Stimulated activated CD8-positive, alpha-beta memory T cell treated with anti-CD3 and anti-CD28 coated beads, Interleukin-4, amount 100 ng/mL, for 1 hour (primary cell): ENCODE measurements at places on chromosomes 1 and 21.

GRCh38 chr1:200684015-200684414, 14.3 kb upstream of the DDX59 start:
- no peak for DNase-seq

- no peak for DNase-seq
Observed at GRCh38 chr1:41776891-41777441, 141.8 kb downstream of the HIVEP3 start.

DNA sequence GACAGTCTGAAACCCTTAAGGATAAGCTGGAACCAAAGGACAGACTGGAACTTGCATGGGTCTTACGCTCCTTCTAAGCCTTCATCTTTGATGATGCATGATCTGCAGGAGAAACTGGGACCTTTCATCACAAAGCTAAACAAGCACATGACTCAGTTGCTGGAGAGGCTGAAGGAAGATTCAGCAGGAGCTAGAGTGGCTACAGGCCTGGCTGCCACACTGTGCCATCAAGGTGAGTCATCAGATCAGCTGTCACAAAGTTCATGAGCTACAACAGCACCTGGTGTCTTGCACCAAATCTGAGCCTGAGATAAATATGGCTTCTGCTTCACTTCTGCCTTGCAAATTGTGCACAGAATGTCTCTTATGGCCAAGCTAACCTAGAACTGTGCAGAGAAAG, 95.5 kb upstream of the MARK1 start:
- DNase-seq = no peak

DNA sequence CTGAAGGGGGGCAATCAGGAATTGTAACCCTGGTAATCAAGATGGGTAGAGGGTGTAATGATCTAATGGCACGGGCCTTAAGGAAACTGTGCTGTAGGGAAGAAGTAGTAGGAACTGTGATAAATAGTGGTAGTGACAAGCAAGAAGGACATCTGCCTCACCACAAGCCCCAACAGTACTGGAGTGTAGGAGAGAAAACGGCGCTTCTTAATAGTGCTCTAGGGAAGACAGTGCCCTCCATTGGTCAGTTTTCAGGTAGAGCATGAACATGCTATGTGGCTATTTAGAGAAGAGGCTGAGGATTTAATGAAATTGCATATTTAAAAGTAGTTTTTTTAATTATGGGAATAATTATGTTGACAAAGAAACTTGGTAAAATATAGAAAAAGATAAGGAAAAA, 32.2 kb downstream of the SLC30A7 start:
- DNase-seq = no peak

- DNase-seq = no peak
Observed at GRCh38 chr1:221994274-221994698, 252.4 kb upstream of the DUSP10 start.

- peak; percentile 19 for DNase-seq
Observed at GRCh38 chr1:235642011-235642942, 7.3 kb downstream of the GNG4 start.

GRCh38 chr1:22326931-22327330, 124.7 kb upstream of the ZBTB40 start:
- no peak for DNase-seq

DNA sequence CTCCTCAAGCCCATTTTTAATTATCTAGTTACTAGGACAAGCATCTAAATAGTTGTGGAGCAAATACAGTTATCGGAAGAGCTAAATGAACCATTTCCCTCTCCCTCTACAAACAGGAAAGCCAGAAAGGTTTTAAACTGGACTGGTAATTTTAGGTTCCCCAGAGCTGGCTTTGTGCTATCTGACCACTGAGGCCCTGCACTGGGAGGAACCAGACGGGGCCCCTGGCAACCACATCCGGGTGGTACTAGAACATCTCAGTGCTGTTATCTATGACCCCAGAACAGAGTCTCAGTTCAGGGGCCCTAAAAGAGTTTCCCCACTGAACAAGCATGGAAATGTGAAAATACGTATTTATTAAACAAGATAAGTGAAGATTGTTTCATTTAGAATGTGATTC, 7.7 kb upstream of the RSPH1 start:
- DNase-seq = no peak

- no peak for DNase-seq
Observed at GRCh38 chr1:115729756-115730155, 38.8 kb downstream of the CASQ2 start.

DNA sequence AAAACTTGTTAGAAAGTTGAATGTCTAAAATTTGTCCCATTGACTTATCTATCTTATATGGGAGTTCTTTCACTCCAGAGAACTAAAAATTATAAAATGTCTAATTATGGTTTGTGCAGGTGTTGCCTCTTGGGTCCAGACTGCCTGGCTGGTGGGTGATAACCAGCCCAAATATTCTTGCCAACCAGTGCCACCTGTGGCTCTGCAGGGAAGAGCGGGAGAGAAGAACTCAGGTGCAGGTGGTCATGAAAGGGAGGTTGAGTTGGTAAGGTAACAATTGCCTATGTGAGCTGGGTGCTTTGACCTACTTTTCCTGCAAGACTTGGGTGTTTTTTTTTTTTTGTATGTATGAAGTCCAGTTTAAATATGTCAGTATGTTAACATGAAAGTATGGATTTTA, 10.2 kb downstream of the RPS6KC1 start:
- DNase-seq = no peak

DNA sequence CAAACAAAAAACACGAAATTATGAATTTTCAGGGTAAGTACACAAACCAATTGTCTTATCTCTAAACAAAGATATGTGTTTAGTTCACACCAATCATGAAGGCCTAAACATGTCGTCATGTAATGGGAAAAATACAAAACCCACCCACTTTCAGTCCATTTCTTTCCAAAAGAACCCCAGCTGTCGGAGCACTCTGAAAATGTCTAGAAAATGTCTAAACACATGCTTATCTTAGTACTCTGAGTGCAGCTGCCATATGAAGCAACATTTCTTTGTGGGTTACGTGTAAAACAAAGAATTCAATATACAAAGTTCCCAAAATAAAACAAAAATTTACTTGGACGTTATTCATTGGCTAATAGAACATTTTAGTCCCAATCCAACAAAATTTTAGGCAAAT, 22.7 kb downstream of the SERBP1 start:
- DNase-seq = no peak

- peak; percentile 72 for DNase-seq
Observed at GRCh38 chr1:121519042-121519755, 334.4 kb downstream of the SRGAP2C start.

- no peak for DNase-seq
Observed at GRCh38 chr1:104801344-104801743, 1051.6 kb downstream of the AMY1C start.

GRCh38 chr1:38818175-38818976, 41.2 kb downstream of the RRAGC start:
- DNase-seq = no peak

DNA sequence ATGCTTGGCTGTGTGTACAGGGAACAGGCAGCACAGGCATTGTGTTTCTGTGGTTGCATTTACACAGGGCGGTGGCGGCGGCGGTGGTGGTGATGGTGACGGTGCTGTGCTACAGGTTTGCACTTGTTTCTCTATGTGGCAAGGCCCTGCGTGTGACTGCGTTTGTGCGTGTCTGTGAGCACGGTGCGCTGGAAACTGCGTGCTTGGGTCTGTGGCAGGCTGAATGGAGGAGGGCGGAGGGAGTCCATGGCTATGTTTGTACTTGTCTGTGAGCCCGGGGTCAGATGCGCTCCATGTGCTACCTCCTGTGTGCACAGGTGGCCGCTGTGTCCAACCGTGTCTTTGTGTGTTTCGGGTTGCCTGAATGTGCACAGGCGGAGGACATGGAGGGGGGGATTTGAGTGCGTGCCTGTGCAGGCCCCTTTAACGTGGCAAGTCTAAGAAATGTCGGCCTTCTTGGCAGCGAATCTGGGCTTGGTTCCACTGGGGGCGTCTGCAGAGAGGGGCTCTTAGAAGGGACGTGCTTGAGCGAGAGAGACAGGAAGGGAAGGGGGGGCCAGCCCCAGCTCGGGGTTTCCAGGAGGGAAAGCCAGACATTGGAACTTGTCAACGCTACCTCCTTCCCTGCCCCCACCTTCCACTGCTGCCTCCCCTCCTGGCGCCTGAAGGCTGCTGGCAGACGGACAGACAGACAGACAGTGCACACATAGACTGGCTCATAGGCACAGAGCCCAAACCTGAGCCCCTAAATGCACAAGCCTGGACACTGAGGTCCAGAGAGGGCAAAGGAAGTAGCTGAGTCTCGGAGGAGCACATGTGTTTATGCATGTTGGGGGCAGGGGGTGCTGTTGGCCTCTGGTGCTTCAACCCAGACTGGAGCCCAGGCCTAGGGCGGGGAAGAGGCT, 32.7 kb upstream of the WASF2 start:
- no peak for DNase-seq

DNA sequence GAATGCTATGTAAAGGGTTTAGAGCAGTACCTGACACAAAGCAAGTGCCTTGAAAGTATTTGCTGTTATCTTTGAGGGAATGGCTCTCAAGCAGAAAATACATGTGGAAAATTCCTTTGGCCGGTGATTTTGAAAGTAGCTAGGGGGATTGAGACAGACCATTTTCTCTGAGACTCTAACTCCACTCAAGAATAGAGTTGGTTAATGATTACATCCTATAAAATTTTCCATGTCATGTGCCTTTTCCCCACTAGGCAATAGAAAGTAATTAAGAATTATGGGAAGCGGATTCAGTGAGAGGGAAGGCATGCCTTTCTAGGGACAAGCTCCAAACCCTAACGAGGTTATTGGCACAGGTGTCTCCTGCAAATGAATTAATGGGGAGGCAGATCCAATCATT, 276.0 kb downstream of the GPATCH2 start:
- DNase-seq = no peak

DNA sequence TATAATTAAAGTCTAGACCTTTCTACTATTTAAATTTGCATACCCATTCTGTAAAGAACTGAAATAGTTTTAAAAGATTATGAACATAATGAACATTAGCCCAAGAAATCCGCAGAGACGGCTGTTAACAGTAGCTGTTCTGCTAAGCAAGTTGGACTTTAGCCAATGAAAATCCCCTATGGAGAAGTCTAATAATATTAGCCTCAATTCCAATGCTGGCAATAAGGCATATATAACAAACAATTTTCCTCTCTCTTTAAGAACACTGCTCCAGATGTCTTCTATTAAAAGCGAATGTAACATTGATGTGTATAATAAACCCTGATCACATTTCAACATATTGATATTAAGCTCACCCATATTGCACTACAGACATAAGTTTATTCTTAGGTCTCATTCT, 221.3 kb upstream of the KCTD3 start:
- DNase-seq = no peak

DNA sequence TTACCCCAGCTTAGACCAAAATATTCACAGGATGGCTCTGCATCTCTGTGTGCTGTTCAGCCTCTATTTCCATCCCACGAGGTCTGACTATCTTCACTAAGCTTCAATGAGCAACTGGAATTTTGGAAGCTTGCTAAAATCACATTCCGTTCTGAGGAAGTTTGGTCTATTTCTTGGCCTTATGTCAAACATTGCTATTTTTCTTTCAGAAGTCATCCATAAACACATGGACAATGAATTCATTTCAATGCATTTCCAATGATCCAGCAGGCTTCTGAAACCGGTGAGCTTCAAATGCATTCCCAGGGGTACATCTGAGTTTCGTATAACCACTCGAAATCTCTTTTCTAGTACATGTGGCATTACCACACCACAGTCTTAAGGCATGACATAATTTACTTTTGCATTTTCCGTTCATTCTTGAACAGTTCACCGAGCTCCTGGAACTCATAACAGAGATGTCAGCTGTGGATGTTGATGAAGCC, 294.1 kb upstream of the KAZN start:
- DNase-seq = no peak

DNA sequence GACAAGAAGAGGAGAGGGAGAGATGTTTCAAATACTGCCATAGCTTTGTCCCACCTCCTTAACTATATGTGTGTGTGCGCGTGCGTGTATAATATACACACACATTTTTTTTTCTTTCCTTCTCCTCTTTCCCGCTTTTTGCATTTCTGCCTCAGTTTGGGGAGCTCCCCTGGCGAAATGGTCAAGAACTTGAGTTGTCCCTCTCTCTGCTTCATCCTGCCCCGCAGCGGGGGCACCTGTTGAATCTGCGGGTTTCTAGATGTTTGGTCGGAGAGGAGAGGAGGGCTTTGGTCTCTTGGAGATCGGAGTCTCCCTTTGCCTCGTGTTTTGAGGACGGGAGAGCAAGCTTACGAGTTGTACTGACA, 504 bp downstream of the SCCPDH start:
- no peak for DNase-seq

GRCh38 chr1:113999799-114000198, 20.5 kb downstream of the OLFML3 start:
- no peak for DNase-seq

GRCh38 chr1:170593173-170594011, 61.4 kb downstream of the GORAB start:
- DNase-seq = no peak

DNA sequence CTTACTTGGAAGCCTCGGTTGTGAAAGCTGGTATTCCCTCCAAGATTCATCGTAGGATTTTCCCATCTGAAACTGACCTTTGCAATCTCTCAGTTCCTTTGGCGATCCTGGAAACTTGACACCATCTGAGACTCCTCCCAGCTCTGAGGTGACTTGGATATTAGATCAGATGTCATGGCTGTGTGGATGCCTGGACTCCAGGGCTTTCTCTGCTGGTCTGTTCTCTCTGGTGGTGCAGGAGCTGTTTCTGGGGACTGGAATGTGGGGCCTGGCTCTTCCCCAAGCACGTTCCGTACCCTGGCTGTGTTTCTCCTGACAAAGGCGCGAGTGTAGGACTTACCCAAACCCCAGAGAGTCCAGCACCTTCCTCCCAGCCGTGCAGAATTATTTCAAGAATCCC, 252.2 kb downstream of the RPS6KC1 start:
- DNase-seq = no peak

DNA sequence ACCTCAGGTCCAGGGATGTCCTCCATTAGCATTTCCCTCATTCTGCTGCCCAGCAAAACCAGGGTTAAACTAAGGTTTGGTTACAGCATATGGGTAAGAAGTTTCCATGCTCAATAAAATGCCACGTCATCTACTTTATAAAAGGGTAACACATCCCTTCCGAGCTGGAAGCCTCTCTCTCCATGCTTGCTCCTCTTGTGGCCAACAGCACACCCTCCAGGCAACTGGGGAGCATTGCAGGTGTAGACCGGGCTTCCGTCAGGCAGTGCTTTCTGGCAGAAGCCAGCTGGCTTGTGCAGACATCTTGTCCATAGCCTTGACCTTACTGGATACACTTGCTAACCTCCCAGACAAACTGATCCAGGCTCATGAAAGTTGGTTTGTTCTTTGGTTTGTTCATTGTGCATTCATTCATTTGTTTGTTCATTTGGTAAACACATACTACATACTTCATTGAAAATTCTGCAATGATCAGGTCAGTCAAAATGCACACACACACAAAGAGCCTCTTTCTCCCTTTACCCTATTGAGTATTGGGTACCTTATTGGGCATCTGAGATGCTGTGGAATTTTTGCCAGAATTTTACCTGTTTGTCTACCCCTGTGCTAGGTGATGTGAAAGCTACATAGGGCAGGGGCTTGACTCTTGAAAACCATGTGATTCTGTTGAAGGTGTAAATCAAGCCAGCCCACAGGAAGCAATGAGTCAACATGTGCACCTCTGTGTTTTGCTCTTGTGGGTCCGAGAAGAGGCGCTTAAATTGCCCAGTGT, 422.8 kb downstream of the CAMTA1 start:
- DNase-seq = no peak

- no peak for DNase-seq
Observed at GRCh38 chr1:119767486-119767885, 1.2 kb downstream of the HMGCS2 start.
